ENCODE measurements at places on chromosomes 16 and 17.

DNA sequence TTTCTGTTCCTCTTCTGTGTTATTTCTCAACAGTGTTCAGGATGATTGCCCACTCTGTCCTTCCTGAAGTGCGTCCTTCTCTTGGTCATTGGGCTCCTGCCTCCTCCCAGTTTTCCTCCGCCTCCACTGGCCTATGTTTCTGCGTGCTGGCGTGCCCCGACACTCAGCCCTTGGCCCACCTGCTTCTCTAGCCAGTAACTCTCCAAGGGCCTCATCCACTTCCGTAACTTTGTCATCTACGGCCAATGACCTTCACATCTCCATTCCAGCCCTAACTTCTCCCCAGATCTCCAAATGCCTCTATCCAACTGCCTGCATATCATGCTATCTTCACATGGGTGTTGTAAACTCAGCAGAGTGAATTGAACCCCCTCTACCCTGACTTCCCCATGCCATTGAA is 39.6 kb upstream of the RPL38 start:
- DNase-seq, result no peak

- no peak for DNase-seq
Measured at GRCh38 chr16:8959921-8960787, 3.6 kb downstream of the USP7 start.

GRCh38 chr17:77281904-77282367 is 141.2 kb downstream of the SEC14L1 start:
- DNase-seq, result no peak

GRCh38 chr17:63086483-63087185 is 120.6 kb downstream of the TANC2 start:
- DNase-seq, result no peak

DNA sequence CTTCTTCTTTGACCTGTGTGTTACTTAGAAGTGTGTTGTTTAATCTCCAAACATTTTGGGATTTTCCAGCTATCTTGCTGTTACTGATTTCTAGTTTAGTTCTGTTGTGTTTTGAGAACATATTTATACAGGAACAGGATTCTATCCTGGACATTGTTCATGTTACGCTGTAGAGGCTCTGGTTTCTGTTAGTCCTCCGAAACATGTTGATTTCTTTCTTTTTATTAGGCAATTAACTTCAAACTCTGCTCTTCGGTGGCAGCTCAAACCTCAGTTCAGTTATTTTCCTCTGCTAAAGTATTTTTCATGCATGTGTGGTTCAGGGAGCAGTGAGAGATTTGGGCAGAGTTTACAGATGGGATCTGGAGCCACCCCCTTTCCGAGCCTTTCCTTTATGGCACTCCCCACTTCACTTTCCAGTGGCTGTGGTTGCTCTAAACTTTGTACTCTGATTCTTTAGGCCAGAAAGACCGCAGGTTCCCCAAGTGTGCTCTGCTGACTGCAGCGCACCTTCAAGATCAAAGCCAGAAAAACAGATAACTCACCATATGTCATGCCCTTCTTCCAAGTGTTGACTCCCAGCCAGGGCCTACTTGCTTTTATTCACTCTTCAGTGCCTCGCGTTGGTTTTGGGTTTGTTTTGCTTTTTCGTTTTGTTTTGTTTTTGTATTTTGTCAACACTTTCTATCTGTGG is 77.6 kb upstream of the KSR1 start:
- DNase-seq, result no peak

DNA sequence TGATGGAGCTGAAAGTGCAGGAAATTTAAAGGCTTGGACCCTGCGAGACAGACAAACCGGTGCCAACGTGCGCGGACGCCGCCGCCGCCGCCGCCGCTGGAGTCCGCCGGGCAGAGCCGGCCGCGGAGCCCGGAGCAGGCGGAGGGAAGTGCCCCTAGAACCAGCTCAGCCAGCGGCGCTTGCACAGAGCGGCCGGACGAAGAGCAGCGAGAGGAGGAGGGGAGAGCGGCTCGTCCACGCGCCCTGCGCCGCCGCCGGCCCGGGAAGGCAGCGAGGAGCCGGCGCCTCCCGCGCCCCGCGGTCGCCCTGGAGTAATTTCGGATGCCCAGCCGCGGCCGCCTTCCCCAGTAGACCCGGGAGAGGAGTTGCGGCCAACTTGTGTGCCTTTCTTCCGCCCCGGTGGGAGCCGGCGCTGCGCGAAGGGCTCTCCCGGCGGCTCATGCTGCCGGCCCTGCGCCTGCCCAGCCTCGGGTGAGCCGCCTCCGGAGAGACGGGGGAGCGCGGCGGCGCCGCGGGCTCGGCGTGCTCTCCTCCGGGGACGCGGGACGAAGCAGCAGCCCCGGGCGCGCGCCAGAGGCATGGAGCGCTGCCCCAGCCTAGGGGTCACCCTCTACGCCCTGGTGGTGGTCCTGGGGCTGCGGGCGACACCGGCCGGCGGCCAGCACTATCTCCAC is at the start of gene NOG:
Gene NOG, plus strand, starts transcription at position 54 of the 674 bp plus-strand sequence. Its CDS starts 525 bp downstream, at position 579.
- no peak for DNase-seq

DNA sequence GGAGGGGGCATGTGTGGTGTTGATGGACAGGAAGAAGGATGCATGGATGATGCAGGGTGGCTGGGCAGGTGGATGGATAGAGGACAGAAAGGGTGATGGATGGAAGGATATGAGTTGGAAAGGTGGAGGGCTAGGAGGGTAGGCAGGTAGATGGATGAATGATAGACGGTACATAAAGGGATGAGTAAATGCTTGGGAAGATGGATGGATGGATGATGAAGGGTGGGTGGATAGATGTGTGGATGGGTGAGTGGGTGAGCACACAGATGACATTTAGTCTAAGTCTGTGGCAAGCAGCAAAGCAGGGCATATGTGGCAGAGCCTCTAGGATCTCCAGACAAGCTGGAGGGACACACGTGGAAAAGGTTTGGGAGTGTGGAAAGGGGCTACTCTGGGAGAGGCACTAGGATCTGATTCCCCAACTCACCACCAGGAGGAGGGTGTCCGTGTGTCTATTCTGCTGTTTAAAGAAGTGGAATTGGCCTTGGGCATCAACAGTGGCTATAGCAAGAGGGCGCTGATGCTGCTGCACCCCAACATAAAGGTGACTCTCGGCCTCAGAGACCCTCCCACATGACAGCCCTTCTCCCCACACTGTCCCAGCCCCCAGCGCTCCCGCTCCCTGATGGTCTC is 8.2 kb downstream of the PLD2 start:
- no peak for DNase-seq

- DNase-seq, result no peak
Measured at GRCh38 chr17:19770985-19771735, 23.1 kb upstream of the ALDH3A1 start.

DNA sequence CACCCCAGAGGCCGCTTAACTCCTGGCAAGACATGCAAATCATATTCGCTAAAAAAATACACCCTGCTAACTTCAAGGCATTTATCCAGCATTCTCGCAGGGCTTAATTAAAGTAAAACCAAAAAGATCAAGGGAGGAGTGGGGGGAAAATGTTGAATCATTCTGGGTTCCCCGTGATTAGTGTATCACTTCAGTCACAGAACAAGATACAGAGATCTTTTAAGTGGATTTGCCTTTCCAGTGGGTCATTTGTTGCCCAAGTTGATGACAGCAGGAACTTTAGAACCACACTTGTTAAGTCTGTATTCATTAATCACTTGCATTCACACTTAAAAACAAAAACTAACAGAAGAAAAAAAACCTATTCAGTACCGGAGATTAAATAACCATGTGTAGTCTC is 17.3 kb downstream of the CRYBA1 start:
- DNase-seq, result no peak

DNA sequence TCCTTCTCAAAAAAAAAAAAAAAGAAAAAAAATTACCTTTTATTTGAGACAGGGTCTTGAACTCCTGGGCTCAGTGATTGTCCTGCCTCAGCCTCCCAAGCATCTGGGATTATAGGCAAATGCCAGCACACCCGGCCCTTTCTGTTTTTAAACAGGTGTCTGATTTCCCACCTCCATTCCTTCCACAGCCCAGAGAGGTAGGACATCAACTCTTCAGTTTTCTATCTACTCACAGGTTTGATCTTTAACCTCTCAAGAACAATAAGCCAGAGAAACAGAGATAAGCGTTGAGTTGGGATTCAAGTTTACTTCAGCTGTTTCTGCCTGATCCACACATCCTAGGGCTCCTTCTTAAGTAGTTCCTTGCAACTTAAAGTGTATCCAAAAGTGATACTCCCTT is 41.5 kb upstream of the TEX2 start:
- no peak for DNase-seq

DNA sequence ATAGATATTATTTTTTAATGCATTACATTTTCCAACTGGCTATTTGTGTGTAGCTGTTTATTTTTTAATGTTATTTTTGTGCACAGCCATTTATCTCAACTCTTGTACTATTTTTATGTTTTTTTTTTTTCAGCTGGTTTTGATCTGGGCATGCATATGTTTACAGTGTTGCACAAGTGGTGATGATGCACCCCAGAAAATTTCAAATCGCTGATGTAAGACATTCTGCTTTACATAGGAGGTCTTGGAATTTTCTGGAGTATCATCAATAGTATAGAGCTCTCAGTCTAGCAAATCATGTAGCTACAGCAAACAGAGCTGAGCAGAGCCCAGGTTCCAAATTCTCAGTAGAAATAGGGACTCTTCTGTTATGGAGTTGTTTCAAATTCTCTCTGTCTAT is 30.2 kb downstream of the CACNG5 start:
- DNase-seq, result no peak

DNA sequence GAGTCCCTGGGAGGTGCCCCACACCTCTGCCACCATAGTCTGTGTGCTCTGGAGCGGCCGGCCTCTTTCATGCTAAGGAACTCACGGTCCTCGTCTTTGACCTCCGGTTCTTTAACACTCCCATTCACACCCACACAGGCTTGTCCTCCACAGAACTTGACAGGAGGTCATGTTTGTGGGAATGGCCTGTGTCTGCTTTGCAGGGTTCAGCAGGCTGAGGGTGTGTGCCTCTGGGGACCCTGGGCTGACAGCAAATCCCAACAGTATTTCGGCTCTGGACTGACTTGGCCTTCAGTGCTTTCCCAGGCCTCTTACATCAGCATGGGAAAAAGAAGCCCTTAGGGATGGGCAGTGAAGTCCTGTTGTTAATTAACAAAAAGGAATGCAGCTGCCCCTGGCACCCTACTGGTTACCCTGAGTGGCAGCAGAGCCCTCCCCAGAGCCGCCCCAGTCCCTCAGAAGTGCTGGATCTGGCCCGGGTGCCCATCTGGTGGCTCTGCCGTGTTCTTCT is 35.4 kb upstream of the ADORA2B start:
- DNase-seq, result no peak
